Cardiac muscle cell (in vitro differentiated cells and primary cell): ENCODE measurements at places on chromosomes 6 and 20.

GRCh38 chr6:136073216-136073615 lies 176.9 kb downstream of the MTFR2 start:
- DNase-seq, result no peak

DNA sequence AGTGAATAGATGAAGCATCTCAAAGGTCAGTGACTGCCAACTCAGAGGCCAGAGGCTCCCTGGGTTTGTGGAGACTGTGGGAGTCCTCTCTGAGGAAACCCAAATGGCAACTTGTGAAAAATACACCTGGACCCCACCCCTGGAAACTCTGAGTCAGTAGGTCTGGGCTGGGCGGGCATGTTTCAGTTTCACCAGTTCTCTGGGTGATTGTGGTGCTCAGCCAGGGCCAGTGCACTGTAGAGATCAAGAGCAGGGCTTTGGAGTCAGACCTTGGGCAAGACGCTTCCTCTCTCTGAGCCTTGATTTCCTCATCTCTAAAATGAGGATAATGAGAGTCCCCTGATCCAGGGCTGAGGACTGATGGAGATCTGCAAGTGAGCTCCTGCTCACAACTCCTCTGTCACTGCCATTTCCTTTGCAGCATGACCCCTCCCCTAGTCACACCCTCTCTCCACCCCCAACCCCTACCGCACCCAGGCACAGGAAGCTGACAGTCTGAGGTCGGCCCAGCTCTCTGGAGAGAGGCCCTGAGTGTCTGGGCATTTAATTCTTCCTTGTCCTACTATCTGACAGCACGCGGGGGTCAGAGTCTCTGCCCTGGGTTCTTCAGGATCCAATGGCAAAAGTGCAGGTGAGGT lies 5.1 kb downstream of the DEF6 start:
- peak; percentile 46 for DNase-seq

DNA sequence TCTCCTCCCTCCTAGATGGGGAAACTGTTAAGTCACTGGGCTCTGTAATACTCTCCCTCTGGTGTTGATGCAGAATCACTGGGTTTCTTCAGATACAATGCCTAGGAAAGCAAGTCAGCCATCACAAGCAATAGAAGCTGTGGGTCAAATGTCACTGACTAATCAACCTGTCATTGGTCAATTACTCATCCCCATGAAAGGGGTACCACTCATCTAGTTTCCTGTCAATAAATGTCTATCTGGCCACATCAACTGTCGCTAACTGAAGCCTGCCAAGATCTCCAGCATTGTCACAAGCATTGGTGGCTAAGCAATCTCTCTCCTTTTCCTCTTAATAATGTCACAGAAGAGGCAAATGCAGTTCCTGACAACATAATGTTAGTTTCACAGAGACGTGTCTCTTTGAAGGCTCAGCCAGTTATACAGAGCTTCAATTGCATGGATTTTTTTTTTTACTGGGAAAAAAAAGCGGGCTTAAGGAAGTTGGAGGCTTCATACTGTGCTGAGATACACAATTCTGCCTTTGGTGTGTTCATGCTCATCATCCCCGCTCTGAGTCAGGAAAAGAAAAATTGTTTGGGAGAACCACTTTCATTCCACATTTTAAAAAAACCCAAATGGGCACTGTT lies 355.9 kb downstream of the BTBD9 start:
- no peak for DNase-seq

DNA sequence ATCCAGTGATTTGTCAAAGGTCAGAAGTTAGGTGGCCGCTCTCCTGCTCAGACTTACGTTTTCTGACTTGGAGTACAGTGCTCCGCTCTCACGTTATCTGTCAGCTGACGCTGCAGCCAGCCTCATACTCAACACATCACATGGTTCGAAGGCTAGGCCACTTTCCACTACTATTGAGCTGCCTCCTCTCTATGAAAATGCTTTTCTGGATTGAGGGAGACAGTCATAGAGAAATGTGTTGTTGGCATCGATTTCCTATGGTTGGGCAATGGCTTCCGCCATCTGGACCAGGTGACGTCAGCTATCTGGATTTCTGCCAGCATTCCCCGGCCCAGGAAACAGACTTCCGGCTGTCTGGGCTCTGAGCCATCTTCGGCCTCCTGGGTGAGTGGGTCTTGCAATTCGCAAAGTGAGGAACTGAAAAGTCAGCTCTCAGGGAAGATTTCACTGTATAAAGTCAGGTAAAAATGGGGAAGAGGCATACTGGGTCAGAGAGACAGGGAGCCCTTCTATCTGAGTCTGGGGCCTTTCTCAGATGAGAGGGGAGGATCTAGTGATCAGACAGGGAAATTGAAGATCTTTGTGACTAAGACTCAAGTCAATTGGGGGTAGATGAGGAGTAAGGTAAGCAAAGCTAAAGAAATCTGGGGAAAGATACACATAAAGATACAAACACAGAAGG lies 37.5 kb upstream of the IER3 start:
- peak; percentile 25 for DNase-seq

GRCh38 chr6:19204445-19204844 lies 632.7 kb upstream of the ID4 start:
- no peak for DNase-seq

- DNase-seq, result no peak
Observed at GRCh38 chr20:16069389-16070010, 503.7 kb downstream of the KIF16B start.
